Stimulated activated CD4-positive, alpha-beta T cell treated with anti-CD3 and anti-CD28 coated beads, Interleukin-1b, Interleukin-23, amount 100 ng/mL, for 1 hour (primary cell): ENCODE measurements at places on chromosomes 2 and 18.

- no peak for DNase-seq
These were observed 17.5 kb downstream of the KIAA2012 start for GRCh38 chr2:202090530-202090929.

DNA sequence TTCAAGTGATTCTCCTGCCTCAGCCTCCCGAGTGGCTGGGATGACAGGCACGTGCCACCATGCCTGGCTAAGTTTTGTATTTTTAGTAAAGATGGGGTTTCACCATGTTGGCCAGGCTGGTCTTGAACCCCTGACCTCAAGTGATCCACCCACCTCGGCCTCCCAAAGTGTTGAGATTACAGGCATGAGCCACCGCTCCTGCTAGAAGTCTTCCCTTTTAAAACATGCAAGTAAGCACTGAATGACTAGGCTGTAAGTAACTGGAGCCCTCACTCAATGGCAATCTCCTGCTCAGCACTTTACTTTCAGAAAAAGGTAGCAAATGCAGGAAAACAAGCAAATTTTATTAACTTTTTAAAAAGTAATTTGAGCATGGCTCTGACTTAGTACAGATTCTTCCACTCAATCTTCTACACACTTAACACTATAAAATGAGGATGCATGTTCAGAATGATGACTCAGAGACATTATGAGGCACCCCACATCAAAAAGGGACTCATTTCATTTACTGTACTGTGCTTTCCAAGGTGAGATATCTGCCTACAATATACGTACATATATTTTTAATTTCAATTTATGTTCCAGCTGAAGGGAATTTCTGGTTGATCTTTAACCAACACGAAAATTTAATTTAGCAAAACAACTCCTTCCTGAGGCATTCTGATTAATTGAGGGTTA lies 6.6 kb upstream of the NCK2 start:
- no peak for DNase-seq

DNA sequence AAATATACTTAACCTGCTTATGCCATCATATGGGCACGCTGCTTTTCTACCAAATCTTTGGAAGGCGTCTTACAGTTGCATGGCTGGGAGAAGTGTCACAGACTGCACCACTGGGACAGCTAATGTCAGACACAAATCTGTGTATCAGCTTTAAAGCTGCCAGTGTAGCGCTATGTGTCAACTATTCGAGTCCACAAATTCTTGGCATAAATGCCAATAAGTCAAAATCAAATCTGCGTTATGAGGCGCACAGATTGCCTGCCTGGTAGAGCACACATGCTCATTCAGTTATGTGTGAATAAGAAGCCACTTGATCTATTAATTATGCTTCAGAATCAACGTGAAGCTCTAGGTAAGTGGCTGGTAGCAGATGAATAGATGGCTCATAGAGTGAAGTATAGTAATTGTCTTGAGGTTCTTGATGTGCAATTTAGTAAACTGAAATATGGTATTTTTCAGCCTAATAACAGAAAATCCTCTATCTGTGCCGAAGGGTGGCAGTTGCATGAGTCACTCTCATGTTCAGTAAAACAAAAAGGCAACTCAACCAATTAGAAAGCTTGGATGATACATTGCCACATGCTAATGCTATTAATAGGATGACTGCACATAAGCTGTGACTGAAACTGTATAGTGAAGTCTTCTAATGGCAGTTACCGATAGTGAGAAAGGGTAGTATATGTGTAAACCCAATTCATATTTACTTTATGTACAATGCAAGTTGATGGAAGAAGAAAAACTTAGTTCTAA lies 52.0 kb downstream of the DCC start:
- DNase-seq = no peak

DNA sequence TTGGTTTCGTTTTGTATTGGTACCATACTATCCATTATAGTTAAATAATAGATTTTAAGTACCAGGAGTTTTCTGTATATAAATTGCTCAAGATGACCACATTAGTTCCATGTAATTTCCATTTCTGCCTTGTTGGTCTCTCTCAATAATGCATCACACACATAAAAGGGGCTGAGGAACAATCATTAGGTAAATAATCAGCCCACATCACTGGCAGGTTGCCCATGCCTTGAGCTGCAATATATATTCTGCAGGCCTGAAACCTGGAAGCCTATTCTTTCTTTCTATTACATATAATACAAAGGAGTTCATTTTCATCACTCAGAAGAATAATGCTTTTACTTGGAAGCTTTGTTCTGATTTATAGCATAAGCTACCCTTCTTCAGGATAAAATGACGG lies 616.1 kb upstream of the PKDCC start:
- no peak for DNase-seq

- DNase-seq = peak; percentile 5
These were observed 141.6 kb upstream of the TTC39C start for GRCh38 chr18:23872701-23873550.

GRCh38 chr2:66364495-66365333 lies 70.2 kb upstream of the MEIS1 start:
- DNase-seq = no peak

DNA sequence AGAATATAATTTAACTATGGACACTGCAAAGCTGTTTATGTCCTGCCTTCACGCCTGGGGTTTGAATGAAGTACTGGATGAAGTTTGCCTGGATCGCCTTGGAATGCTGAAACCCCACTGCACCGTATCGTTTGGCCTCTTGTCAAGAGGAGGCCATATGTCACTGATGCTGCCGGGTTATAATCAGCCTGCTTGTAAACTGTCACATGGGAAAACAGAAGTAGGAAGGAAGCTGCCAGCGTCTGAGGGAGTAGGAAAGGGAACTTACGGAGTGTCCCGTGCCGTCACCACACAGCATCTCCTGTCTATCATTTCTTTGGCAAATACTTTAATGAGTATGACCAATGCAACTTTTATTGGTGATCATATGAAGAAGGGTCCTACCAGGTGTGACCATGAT lies 105.8 kb downstream of the WDR7 start:
- DNase-seq = no peak

DNA sequence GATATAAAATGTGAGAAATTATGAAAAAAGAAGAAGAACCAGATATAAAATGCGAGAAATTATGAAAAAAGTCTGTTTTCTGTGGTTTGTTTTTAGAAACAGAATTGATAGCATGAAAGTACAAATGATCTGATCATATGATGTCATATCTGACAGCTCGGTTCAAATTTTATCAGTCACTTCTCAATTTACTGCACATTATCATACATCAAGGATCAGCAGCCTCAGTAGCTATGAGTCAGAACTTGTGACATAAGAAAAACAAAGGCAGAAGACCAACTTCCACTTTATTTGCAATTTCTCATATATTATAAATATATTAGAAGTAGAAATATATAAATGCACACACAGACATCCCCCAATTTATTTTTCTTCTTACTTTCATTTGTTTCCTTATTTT lies 634.0 kb downstream of the LRP1B start:
- no peak for DNase-seq

DNA sequence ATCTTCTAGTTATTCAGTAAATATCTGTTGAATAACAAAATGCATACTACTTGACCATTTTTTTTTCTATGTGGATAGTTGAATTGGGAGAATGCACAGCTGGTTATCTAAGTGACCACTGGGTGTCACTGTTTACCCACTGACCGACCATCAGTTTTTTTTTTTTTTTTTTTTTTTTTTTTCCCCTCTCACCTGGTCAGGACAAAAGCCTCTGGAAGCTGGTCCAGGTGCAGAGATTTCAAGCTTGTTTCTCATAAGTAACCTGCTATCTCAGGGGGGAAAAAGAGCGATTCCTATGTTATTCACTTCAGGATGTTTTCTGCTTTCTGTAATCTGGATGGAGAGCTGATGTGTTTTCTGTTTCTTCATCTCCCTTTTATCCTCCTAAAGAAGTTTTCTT lies 256.0 kb downstream of the DCDC2C start:
- DNase-seq = no peak

GRCh38 chr2:185796758-185797157 lies 58.2 kb downstream of the FSIP2 start:
- DNase-seq = no peak

- no peak for DNase-seq
These were observed 235.2 kb downstream of the DYSF start for GRCh38 chr2:71688530-71688929.

GRCh38 chr18:4004183-4004829 lies 450.8 kb downstream of the DLGAP1 start:
- no peak for DNase-seq

- DNase-seq = no peak
These were observed 649.0 kb downstream of the CPS1 start for GRCh38 chr2:211205358-211205757.

DNA sequence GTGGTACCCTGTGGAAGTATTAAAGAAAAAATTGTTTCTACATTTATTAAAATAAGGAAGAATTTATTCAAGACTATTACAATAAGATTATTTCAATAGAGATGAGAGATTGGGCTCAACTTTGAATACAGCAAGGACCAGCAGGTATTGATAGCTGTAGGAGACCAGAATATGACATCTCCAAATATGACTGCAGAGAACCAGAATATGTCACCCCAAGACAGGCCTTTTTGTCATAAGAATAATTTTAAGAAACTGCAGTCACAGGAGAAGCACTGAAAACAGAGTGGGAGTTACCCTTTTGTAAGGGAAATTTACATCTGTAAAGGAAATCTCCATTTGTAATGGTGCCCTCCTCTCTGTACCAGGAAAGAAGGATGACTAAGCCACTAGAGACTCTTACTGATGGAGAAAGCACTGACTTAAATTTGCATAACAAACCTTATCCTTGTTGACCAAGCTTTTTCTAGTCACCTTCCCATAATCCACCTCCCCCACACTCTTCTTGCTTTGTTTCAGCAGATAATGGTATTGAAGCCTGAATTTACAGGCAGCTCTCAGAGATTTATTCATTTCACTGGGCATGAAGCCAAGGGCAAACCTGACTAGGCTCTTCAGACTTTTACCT lies 145.1 kb upstream of the RMP24 start:
- DNase-seq = no peak

GRCh38 chr2:190807886-190808285 lies 72.7 kb upstream of the GLS start:
- no peak for DNase-seq

GRCh38 chr18:43825768-43826167 lies 548.5 kb upstream of the SYT4 start:
- DNase-seq = no peak

DNA sequence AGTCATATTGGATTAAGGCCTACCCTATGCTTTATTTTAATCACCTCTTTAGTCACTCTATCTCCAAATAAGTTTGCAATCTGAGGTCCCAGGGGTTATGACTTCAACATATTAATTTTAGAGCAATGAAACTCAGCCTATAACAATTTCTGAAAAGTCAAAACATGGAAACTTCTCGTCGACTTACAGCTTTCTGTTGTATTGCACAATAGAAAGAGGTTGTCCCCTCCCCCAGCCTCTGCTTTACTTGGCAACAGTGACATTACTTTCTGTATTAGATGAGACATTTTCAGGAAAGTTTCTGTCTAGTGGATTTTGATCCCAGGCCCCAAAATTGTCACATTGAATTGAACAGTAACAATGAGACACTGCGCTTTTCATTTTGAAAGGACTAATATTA lies 326.4 kb downstream of the THSD7B start:
- no peak for DNase-seq

GRCh38 chr2:42881732-42882131 lies 89.3 kb upstream of the HAAO start:
- no peak for DNase-seq

- DNase-seq = no peak
These were observed 28.6 kb downstream of the EPB41L3 start for GRCh38 chr18:5515011-5515784.

DNA sequence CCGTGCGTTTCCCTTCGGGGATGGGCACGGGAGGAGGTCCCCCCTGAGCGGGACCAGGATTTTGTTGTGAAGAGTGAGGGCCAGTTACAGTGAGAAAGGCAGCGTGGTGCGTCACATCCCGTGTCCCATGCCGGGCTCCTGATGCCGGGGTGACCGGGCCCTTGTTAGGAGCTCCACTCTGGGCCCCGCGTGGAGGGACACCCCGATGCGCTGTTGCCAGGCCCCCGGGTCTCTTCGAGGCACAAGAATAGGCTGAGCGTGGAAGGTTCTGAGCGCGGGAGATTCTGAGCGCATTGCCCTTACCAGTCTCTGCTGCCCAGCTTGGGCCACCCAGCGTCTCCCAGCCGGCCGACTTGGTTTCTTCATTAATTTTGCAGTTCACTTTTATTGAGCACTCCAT lies 17.6 kb downstream of the CTDP1 start:
- no peak for DNase-seq

- no peak for DNase-seq
These were observed 13.2 kb downstream of the MAP4K4 start for GRCh38 chr2:101710471-101711318.

DNA sequence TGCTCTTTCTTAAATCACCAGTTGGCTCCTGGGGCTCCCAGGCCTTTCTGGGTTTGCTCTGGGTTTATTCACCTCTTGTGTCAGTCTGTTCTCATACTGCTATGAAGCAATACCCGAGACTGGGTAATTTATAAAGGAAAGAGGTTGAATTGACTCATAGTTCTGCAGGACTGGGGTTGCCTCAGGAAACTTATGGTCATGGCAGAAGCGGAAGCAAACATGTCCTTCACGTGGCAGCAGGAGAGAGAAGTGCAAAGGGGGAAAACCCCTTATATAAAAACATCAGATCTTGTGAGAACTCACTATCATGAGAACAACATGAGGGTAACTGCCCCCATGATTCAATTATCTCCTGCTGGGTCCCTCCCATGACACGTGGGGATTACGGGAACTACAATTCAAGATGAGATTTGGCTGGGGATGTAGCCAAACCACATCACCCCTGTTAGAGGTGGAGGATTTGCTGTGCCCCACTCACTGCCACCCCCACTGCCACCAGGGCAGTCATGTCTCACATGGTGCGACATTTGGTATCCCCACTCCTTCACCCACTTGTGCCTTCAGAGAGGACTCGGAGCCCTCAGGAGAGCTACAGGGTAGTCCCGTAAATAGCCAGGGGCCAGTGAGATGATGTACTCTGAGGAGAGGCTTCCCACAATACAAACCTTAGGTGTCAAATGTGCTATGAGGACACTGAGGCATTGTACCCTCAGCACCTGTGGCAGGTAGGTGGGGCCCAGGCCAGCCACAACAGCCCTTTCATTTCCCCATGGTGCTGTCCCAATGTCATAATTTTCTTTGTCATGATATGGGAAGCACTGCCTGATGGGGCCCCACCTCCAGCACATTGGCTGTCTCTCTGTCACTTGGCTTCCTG lies 35.7 kb downstream of the CDC42EP3 start:
- DNase-seq = peak; percentile 48

GRCh38 chr2:72515696-72516095 lies 310.1 kb downstream of the EXOC6B start:
- no peak for DNase-seq

GRCh38 chr2:153020201-153020600 lies 301.8 kb downstream of the ARL6IP6 start:
- DNase-seq = no peak

GRCh38 chr18:31301201-31301655 lies 16.7 kb upstream of the DSG1 start:
- DNase-seq = no peak

DNA sequence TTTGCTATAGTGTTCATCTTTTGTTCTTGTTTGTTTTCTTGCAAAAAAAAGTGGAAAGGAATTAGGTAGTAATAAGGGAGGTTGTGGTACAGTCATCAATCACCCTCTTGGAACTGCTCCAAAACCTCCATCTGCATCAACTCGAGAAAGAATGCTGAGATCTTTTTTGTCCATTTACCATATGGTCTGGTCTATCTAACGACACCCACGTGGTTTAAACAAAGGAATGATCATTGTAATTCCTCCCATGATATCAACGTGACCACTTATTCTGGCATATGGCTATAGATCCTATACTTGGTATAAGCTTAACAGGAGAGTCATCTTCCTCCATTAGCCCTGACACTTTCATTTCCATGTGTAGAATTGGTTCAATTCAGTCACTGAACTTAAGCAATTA lies 1025.3 kb upstream of the NXPH2 start:
- no peak for DNase-seq

- DNase-seq = no peak
These were observed 135.5 kb downstream of the MYO3B start for GRCh38 chr2:170313347-170313991.
